ENCODE measurements at places on chromosomes 11 and 22. TPM values are rescaled to one million over a fixed set of nuclear protein-coding genes. Genes with fewer than 3 reads are reported as not detected.

ZNF214 gene
- 7.0 TPM for total RNA-seq

CDC42EP1 gene
- total RNA-seq, result 33.1 TPM

BACE1 gene
- 27.7 TPM for total RNA-seq

SCARF2 gene
- 55.3 TPM for total RNA-seq

LRRC74B gene
- total RNA-seq, result not detected

All from tibial nerve (tissue), 4 donors.